H1 (cell line): ENCODE measurements at places on chromosomes 11 and 22. TPM values are rescaled to one million over a fixed set of nuclear protein-coding genes. Genes with fewer than 3 reads are reported as not detected.

- DNase-seq, result no peak
These were observed 3.0 kb upstream of the SLC43A3 start for GRCh38 chr11:57429946-57430345.

GRCh38 chr11:20037396-20038153, 122.7 kb downstream of the DBX1 start:
- no peak for DNase-seq

Gene SYT9
- 1.3 and 1.5 TPM in 2 replicates for polyA plus RNA-seq

DNA sequence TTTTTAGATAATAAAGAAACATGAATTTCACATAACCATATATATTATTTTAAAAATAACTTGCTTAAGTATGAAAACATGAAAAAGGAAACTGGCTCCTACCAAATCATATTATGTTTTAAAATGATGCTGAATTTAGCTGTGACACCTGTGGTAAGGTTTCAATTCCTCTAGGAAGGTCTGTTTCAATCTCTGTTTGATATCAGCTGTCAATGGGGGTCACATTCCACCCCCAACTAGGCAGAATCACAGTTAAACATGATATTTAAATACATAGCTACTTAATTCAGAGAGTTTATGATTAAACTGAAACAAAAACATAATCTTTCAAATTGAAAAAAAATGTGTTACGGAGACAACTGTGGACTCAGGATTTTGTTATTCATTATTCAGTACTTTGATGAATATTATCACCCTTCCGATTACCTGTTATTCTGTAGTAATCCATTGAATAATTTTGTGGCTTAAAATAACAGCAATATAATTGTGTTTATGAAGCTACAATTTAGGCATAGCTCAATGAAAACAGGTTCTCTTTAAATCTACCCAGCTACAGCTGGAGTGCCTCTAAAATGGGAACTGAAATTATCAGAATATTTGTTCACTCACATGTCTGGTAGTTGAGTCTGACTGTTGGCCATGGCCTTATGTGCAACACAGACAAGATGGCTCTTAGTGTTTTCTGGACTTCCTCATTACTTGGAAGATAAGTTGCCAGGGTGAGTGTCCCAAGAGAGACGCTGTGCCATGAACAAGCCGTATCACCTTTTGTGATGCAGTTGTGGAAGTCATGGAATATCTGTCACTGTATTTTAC, 244.6 kb upstream of the ANO3 start:
- no peak for DNase-seq

- no peak for DNase-seq
These were observed 37.6 kb downstream of the LIF start for GRCh38 chr22:30208631-30209603.

Gene SELENOM
- 40.0 and 57.2 TPM in 2 replicates for polyA plus RNA-seq

- no peak for DNase-seq
These were observed 2.3 kb upstream of the OR51E1 start for GRCh38 chr11:4641501-4641900.

- DNase-seq, result no peak
These were observed 360.0 kb upstream of the DDI1 start for GRCh38 chr11:103676413-103676812.

GRCh38 chr11:134228625-134229024, 4.2 kb downstream of the VPS26B start:
- no peak for DNase-seq

DNA sequence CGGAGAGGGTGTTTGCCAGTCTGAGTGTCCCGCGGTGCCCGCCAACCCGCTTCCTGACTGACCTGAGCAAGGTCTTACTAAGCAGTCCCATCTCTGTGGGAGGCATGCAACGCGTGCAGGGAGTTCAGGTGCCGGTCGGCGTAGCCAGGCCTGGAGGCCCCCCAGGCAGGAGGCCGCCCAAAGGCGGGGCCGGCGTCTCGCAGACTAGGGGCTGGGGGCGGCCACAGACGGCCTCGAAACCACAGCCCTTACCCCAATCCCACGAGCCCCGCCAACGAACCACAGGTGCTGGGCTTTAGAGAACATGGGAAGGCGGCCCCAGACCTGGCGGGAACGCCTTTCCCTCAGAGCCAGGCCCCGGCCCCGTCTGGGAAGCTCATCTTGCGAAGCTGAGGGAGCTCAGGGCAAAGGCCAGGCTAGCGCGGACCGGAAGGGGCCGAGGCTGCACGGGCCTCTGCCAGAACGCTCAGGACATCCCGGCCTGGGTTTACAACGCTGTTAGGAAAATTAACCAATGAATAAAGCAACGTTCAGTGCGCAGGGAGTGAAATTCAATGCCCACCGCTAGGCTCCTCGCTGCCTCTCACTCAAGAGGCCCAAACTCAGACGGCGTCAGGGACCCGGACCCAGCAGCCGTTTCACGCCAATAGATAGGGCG, 2.1 kb upstream of the MTFP1 start:
- no peak for DNase-seq

Gene IFITM10
- polyA plus RNA-seq, result 0.08 and 0.14 TPM in 2 replicates

GRCh38 chr11:93530468-93530826, 12.7 kb downstream of the SMCO4 start:
- no peak for DNase-seq

DNA sequence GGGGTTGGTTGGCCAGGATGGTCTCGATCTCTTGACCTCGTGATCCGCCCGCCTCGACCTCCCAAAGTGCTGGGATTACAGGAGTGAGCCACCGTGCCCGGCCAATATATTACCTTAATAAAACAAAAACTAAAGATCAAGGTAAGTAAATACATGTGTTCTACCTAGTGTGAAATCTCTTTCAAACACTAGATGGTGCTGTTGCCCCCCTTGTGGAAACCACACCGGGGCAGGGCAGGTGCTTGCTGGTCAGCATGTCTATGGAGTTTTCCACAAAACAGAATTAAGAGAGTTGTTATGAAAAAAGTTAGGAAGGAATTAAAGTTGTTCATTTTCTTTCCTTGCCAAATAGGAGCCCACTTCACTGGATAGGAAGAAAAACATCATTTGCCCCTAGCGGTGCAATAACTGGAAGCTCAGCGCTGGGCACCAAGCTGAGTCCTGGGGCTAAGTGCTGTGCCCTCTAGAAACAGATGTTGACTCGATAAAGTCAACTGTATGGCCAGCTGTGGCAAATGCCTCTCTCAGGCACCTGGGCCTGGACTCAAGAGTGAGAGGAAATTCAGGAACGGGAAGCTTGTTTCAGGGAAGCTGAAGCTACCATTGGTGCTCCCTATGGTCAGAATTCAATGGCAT, 6.3 kb upstream of the KCNJ5 start:
- no peak for DNase-seq

Gene OR10D3
- polyA plus RNA-seq, result not detected in 2 replicates
